ENCODE measurements at places on chromosomes 13 and 19. TPM values are rescaled to one million over a fixed set of nuclear protein-coding genes. Genes with fewer than 3 reads are reported as not detected.

The ANKLE1 gene
- polyA plus RNA-seq: 0.15 TPM

The TUBB4A gene
- 0.36 TPM for polyA plus RNA-seq

The TEX29 gene
- polyA plus RNA-seq: not detected

The ZNF493 gene
- polyA plus RNA-seq: 13.3 TPM

The SRRM5 gene
- polyA plus RNA-seq: 0.75 TPM

The NBEA gene
- polyA plus RNA-seq: 0.21 TPM

The VSTM1 gene
- polyA plus RNA-seq: not detected

The B3GNT3 gene
- not detected for polyA plus RNA-seq

The UCHL3 gene
- polyA plus RNA-seq: 64.2 TPM

The PLIN4 gene
- 0.05 TPM for polyA plus RNA-seq

The PTGIR gene
- 0.31 TPM for polyA plus RNA-seq

The ZNF540 gene
- polyA plus RNA-seq: 8.9 TPM

The SSC5D gene
- not detected for polyA plus RNA-seq

The SIGLEC8 gene
- not detected for polyA plus RNA-seq

The RASA3 gene
- polyA plus RNA-seq: 93.8 TPM

The ZNF296 gene
- 2.1 TPM for polyA plus RNA-seq

- no peak for DNase-seq
- no peak overlapping the region for H3K4me3 ChIP-seq
- H3K36me3 ChIP-seq: no peaks in the 10 kb centered on the region
Measured at GRCh38 chr13:44089452-44089851, 209.7 kb downstream of the LACC1 start.

DNA sequence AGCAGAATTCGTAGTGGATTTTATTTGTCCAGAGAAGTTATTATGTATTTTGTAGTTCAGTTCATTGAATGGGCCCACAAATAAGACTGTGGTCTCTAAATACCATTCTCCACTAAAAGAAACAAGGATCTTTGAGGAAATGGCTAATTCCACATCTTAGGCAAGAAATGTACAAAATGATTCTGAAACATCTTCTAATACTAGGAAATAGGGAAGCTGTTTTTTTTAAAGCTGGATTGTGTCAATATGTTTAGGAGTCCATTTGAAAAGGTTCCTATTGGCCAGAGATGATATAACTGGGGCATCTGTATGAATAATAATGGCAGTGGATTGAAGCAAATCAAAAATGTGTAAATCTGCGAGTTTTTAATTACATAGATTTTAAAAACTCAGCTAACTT lies 88.5 kb upstream of the SIAH3 start:
- no peaks in the 10 kb centered on the region for H3K36me3 ChIP-seq
- no peak overlapping the region for H3K27ac ChIP-seq
- peaks cover 4% of the 10 kb centered on the region for H3K27me3 ChIP-seq
- H3K4me1 ChIP-seq: no peaks in the 10 kb centered on the region
- DNase-seq: no peak
- H3K4me3 ChIP-seq: no peak overlapping the region

- no peaks in the 10 kb centered on the region for H3K4me1 ChIP-seq
- no peak for DNase-seq
- no peak overlapping the region for H3K4me3 ChIP-seq
- no peaks in the 10 kb centered on the region for H3K27me3 ChIP-seq
Measured at GRCh38 chr19:4294389-4294788, 7.8 kb downstream of the TMIGD2 start.

GRCh38 chr19:40165362-40165937 lies 25.8 kb upstream of the MAP3K10 start:
- H3K4me3 ChIP-seq: no peak overlapping the region
- no peaks in the 10 kb centered on the region for H3K36me3 ChIP-seq
- H3K4me1 ChIP-seq: no peaks in the 10 kb centered on the region
- no peaks in the 10 kb centered on the region for H3K27me3 ChIP-seq
- no peak for DNase-seq
- no peak overlapping the region for H3K27ac ChIP-seq

GRCh38 chr13:51551416-51551815 lies 32.8 kb upstream of the WDFY2 start:
- DNase-seq: no peak
- H3K4me3 ChIP-seq: no peak overlapping the region
- no peaks in the 10 kb centered on the region for H3K36me3 ChIP-seq
- no peak overlapping the region for H3K27ac ChIP-seq

DNA sequence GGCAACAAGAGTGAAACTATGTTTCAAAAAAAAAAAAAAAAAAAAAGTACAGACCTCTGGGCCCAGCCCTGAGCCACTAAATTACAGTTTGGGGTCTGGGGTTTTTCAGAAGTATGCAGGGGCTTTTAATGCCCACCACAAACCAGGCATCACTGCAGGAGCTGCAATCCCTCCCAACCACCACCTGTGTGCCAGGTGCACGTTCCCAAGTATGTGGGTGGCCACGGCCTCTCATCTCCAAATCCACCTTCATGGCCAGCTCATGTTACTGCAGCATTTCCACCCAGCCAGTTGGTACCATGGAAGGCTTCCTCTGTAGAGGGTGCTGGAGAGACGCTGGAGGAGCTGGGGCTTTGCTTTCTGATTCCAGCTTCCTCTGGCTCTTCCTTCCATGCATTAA lies 26.5 kb downstream of the CEP89 start:
- H3K27ac ChIP-seq: no peak overlapping the region
- peaks cover 18% of the 10 kb centered on the region for H3K36me3 ChIP-seq
- no peaks in the 10 kb centered on the region for H3K27me3 ChIP-seq

DNA sequence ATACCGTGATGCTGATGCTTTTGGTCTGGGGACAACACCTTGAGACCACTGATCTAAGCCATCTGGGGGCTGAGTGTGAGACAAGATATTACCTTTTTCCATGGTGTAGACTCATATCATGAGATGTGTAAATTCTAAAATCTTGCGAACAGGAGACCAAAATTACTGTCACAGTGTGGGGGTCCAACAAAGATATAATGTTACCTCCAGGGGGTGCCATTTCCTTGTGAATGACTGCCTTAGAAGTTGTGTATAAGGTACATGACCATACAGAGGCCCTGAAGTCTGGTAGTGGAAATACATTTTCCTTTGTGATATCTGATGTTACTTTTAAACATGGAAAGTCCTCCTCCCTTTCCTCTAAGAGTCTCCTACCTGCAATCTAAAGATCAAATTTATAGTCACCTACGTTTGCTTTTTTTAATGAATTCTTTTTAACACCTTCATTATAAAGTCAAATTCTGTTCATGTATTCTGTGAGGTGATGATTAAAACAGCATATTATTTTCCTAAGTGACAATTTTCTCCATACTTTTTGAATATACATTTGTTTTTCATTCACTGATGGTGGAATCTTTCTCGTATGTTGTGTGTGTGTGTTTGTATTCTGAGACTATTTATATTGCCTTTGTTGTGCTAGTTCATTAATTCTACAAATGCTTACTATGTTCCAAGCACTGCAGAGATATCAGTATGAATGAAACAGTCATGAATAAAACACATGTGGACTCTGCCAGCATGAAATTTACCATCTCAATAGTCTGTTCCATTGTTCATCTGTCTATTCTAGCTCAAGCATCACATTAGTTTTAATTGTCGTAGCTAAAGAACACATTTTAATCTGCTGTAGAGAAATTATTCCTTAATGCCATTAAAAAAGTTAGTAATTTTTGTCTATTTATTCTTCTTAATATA lies 113.7 kb downstream of the RFC3 start:
- no peaks in the 10 kb centered on the region for H3K36me3 ChIP-seq
- peak; percentile 24 for DNase-seq
- no peak overlapping the region for H3K4me3 ChIP-seq
- H3K27me3 ChIP-seq: no peaks in the 10 kb centered on the region

DNA sequence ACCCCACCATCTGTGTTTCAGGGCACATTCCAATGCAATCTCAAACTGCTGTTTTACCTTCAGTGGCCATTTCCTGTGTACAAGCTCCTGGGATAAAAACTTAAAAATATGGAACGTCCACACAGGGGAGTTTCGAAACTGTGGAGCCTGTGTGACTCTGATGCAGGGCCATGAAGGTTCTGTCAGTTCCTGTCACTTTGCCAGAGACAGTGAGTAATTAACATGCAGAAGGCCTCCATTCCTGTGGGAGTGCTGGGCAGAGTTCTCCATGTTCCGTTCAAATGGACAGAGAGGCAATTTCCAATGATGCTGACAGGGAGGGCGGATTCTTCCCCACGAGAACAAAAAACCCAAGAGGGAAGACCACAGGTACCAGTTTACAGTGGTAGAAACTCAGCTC lies 24.4 kb downstream of the WDR88 start:
- no peak overlapping the region for H3K27ac ChIP-seq
- peaks cover 21% of the 10 kb centered on the region for H3K4me1 ChIP-seq
- no peaks in the 10 kb centered on the region for H3K36me3 ChIP-seq
- no peak for DNase-seq

GRCh38 chr13:48304143-48304876 lies 759 bp downstream of the RB1 start:
- H3K27me3 ChIP-seq: no peaks in the 10 kb centered on the region
- peak overlapping the region; percentile 97 for H3K27ac ChIP-seq
- peaks cover 6% of the 10 kb centered on the region for H3K36me3 ChIP-seq
- peak overlapping the region; percentile 99 for H3K4me3 ChIP-seq
- DNase-seq: no peak
- peaks cover 25% of the 10 kb centered on the region for H3K4me1 ChIP-seq

- H3K4me3 ChIP-seq: no peak overlapping the region
- H3K27me3 ChIP-seq: peaks cover 8% of the 10 kb centered on the region
- no peak for DNase-seq
Measured at GRCh38 chr19:14054099-14054498, 7.8 kb downstream of the PALM3 start.

GRCh38 chr13:112977525-112977924 lies 8.5 kb downstream of the MCF2L start:
- H3K4me3 ChIP-seq: no peak overlapping the region
- no peaks in the 10 kb centered on the region for H3K27me3 ChIP-seq
- no peak for DNase-seq

DNA sequence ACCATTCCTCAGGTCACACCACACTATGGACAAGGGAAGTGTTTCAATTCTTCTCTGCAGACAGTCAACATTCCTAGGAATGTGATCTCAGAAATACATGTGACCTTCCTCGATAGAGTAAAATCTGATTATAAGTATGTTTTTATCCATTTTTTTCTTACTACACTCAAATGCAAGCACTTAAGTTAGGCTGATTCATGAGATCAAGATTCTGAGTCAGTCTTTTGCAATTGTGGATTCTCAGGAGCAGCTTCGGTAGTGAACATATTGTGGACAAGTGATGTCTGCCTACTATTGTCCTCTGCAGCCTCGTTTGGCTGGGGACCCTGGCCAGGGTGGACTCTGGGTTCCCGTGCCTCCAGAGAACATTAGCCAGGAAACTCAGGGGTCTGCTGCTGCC lies 3.2 kb downstream of the SERPINE3 start:
- H3K36me3 ChIP-seq: no peaks in the 10 kb centered on the region
- no peak for DNase-seq
- H3K27ac ChIP-seq: no peak overlapping the region
- no peak overlapping the region for H3K4me3 ChIP-seq
- H3K27me3 ChIP-seq: no peaks in the 10 kb centered on the region

GRCh38 chr19:49014870-49015255 lies 2.0 kb downstream of the LHB start:
- H3K27me3 ChIP-seq: no peaks in the 10 kb centered on the region
- peaks cover 2% of the 10 kb centered on the region for H3K36me3 ChIP-seq
- no peak overlapping the region for H3K27ac ChIP-seq
- H3K4me3 ChIP-seq: no peak overlapping the region
- H3K4me1 ChIP-seq: peaks cover 26% of the 10 kb centered on the region

GRCh38 chr19:1250437-1251260 lies 2.3 kb downstream of the MIDN start:
- H3K36me3 ChIP-seq: peaks cover 17% of the 10 kb centered on the region
- peak; percentile 61 for DNase-seq
- H3K4me1 ChIP-seq: peaks cover 47% of the 10 kb centered on the region
- no peaks in the 10 kb centered on the region for H3K27me3 ChIP-seq
- H3K27ac ChIP-seq: peak overlapping the region; percentile 88

DNA sequence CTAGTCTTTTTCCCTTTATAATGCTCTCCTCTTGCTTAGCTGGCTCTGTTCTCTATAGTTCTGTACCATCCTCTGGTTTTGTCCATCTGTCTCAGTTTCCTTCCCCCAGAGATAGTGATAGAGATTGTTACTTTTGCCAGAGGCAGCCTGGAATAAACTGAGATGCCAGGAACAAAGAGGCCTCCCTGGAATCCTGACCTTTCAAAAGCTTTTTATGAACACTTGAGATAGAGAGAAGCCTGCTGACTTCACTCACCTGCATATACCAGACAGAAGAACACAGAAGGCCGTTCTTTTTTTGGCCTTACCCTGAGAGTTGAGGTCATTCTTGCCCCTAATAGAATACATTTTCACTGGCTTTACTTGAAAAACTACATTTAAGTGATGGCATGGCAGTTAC lies 150.2 kb downstream of the LHFPL6 start:
- H3K36me3 ChIP-seq: no peaks in the 10 kb centered on the region
- H3K27ac ChIP-seq: no peak overlapping the region
- H3K4me3 ChIP-seq: no peak overlapping the region
- H3K4me1 ChIP-seq: no peaks in the 10 kb centered on the region
- H3K27me3 ChIP-seq: no peaks in the 10 kb centered on the region

DNA sequence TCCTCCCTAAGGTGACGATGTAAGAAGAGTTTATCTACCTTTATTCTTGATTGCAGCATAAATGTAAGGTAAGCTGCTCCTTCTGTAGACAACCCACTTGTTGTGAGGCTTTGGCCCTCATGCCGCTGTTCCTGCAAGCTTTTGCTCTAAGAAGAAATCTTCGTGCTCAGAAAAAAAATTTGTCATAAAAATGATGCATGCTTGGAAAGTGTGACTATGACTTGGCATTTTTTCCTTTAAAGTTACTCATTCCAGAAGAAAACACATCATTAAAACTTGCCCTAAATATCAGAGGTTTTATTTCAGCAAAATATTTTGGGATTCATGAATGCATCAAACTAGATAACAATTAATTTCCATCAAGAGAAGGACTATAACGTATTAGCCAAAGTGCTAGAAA lies 39.8 kb downstream of the KCTD12 start:
- no peaks in the 10 kb centered on the region for H3K36me3 ChIP-seq
- no peak overlapping the region for H3K27ac ChIP-seq
- peaks cover 1% of the 10 kb centered on the region for H3K27me3 ChIP-seq
- no peak overlapping the region for H3K4me3 ChIP-seq
- H3K4me1 ChIP-seq: no peaks in the 10 kb centered on the region

- no peak for DNase-seq
- no peaks in the 10 kb centered on the region for H3K27me3 ChIP-seq
- H3K4me3 ChIP-seq: no peak overlapping the region
- no peaks in the 10 kb centered on the region for H3K36me3 ChIP-seq
- H3K4me1 ChIP-seq: no peaks in the 10 kb centered on the region
Measured at GRCh38 chr19:33864311-33864850, 67.7 kb downstream of the KCTD15 start.

DNA sequence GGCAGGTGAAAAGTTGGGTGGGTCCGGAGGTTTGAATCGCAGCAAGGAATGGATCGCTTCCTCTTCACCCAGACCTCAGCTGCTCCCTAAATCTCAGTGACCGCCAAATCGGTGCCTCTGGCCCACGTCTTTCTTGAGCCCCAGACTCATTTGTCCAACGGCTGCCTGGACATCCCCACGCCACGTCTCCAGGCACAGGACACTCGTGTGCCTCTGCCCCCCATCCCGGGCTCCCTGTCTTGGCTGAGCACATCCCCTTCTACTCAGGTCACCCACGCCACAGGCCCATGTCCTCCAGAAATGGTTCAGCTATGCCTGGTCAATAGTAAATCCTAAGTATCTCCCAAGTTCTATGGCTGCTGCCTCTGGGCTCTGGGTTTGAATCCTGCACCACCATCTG lies 56.6 kb downstream of the CDADC1 start:
- H3K4me1 ChIP-seq: peaks cover 8% of the 10 kb centered on the region
- no peak overlapping the region for H3K27ac ChIP-seq
- DNase-seq: no peak
- no peaks in the 10 kb centered on the region for H3K36me3 ChIP-seq
